ENCODE measurements at places on chromosomes 5 and 9.

- DNase-seq: no peak
Observed at GRCh38 chr5:54492178-54492577, 25.4 kb upstream of the SNX18 start.

GRCh38 chr5:94503677-94504076 lies 114.7 kb downstream of the KIAA0825 start:
- no peak for DNase-seq

- DNase-seq: peak; percentile 89
Observed at GRCh38 chr5:171418982-171419687, at the start of gene FGF18. Gene FGF18 (plus strand): TSS chr5:171419647. CDS start chr5:171420200, 553 bp downstream.

GRCh38 chr5:155929112-155929511 lies 397.9 kb upstream of the SGCD start:
- no peak for DNase-seq

DNA sequence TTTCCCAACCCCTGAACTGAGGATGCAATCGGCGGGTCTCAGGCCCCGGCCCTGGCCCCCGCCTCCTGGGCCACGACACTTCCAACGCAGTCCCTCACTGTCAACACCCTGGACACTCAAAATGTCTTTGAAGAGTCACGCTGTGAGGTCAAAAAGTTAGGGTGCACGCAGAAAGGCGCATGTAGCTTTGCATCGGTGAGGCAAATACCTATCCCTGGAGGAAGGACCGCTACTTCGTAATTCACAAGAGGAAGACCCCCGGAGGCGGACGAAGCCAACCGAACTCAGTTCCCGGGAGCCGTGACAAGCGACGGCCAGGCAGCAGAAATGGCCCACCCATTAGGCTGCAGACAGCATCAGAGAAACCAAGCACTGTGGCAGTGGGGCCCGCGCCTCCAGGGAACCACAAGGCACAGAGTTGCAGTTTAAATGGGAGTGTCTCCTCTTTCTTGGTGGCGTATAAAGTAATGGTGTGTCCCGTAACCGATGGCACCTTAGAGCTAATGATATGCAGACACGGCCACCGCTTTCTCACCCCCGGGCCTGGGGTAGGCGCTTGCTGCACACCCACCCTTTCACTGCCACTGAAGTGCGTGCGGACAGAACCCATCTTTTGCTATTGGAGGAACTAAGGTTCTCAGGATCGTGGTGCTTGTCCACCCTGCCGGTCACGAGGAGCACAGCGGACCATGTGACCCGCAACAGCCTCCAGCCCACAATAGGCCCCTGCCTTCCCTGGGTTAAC lies 9.0 kb downstream of the ADAMTS2 start:
- DNase-seq: no peak

GRCh38 chr5:67426961-67427849 lies 230.6 kb upstream of the CD180 start:
- DNase-seq: no peak

DNA sequence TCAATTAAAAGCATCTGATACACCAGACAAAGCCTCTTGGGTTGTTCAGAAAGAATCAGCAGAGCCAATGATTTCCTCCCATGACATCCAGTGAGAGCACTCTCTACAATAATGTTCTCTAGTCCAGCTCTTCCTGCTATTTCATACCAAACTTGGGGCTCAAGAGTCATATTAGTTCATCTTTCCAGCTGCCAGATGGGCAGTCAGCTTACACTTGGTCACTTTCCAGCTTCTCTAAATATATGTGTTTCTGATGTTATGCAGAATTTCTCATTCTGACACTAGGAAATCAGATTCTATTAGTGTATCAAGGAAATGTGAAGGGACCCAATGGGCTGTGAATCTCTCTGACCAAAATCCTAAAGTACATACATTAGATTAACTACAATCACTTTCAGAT lies 148.9 kb downstream of the ENC1 start:
- no peak for DNase-seq

GRCh38 chr9:76181781-76182180 lies 212.4 kb downstream of the RFK start:
- no peak for DNase-seq

DNA sequence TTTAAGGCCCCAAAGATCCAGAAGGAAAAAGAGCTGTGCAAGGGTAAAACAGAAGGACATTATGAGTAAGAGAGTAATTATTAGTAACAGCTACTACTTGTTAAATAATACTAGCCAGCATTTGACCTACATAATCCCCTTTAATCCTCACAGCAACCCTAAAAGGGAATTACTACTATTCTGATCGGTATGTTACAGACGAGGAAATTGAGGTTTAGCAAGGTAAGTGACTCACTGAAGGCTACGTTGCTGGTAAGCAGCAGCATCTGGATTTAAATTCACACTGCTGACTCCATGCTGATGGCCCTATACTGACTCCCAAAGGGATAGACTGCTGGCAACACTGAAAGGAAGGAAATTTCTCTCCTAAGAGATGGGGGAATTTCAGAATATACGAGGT lies 3.7 kb upstream of the FSD1L start:
- DNase-seq: no peak

- no peak for DNase-seq
Observed at GRCh38 chr9:98760231-98760630, 36.1 kb downstream of the ANKS6 start.

All from GM23338 (cell line).